Activated CD8-positive, alpha-beta memory T cell treated with anti-CD3 and anti-CD28 coated beads for 48 hours (primary cell): ENCODE measurements at places on chromosomes 13 and 19.

DNA sequence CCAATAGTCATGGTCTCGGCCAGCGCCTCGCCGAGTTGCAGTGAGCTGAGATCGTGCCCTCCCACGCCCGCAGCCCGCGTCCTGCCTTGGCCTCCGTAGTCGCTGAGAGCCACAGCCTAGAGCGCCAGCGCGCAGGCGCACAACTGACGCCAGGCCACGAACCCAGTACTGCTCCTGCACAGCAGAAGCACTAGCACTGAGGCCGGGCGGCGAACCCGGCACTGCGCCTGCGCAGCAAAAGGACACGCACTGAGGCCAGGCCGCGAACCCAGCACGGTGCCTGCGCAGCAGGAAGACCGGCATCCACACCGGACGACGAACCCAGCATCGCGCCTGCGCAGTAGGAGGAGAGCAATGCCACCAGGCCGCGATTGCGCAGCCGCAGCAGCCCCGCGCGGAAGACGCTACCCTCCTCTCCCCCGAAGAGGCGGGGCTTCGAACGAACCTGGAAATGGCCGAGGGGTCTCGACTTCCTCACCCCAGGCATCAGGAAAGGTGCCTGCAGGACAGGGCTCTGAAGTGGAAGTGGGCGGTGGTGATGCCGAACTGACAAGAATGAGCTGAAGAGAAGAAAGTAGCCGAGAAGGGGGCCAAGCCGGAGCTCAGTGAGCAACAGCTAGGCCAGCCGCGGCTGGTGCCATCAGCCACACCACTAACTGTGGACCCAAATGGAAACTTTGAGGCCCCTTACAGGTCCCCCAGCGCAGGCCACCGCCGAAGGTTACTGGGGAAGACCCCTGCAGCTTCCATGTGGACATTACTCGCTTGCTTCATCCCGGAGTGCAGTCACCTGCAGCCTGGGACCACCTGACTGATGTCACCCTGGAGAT lies 7.5 kb downstream of the F10 start:
- no peak for DNase-seq

GRCh38 chr19:10699650-10700335 lies 1.4 kb upstream of the QTRT1 start:
- no peak for DNase-seq

- no peak for DNase-seq
Observed at GRCh38 chr13:67221630-67222226, 8.4 kb downstream of the PCDH9 start.

GRCh38 chr13:21256351-21256761 lies 79.9 kb downstream of the MRPL57 start:
- no peak for DNase-seq

- DNase-seq, result no peak
Observed at GRCh38 chr13:99657848-99658260, 156.6 kb downstream of the TM9SF2 start.

GRCh38 chr19:7099597-7099921 lies 30.1 kb downstream of the ZNF557 start:
- DNase-seq, result no peak

- DNase-seq, result no peak
Observed at GRCh38 chr13:87398047-87398446, 273.1 kb upstream of the SLITRK5 start.

DNA sequence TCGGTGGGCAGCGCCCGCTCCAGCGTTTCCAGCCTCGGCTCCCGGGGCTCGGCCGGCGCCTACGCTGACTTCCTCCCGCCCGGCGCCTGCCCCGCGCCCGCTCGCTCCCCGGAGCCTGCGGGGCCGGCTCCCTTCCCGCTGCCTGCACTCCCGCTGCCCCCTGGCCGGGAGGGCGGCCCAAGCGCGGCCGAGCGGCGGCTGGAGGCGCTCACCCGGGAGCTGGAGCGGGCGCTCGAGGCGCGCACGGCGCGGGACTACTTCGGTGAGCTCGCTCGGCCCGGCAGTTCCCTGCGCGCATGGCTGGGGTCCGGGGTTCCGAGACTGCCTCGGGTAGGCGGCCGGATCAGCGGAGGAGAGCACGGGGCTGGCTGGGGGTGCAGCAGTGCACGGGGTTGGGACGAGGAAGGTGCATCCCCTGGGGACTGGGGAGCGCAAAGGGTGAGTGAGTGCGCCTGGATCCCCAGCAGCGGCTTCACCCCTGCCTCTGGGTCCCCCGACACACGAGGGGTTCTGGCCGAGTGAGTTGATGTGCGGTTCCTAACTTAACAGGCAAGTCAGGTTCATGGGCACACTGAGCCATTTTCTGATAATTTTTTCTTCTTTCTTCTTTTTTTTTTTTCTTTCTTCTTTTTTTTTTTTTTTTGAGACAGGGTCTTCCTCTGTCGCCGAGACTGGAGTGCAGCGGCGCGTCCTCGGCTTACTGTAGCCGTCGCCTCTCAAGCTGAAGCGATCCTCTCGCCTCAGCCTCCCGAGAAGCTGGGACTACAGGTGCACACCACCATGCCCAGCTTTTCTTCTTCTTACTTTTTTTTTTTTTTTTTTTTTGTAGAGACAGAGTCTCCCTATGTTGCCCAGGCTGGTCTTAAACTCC lies 1.1 kb downstream of the WTIP start:
- DNase-seq, result no peak

DNA sequence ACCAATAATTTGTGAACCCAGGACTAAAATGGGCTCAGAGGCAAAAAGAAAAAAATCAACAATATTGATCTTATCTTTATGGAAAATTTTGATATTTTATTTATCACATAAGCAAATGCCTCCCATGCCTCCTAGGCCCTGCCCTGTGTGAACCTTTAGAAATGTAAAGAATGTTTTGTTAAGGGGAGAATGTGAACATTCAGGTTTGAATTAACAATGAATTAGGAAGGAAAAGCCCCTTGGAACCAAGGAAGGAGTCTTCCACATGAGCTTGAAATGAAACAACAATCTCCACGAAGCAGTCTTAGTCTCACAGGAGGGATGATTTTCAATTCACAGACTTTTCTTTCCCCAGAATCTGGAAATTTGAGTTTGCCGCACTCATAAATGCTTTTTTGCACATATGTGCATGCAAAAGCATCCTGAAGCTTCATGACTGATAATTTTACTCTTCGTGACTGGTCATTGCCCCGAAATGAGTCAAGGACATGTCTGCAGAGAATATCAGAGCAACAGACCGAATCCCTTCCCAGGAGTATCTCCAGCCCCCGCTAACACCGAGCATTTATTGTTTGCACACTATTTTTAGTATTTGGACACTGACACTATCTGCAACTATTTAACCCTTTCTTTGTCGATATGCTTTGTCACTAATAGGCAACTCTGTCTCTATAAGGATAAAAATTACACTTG lies 135.2 kb downstream of the DCT start:
- no peak for DNase-seq
